Activated naive CD4-positive, alpha-beta T cell treated with anti-CD3 and anti-CD28 coated beads, Interleukin-2, amount 10 ng/mL, durations not matched to agents 7 days and 5 days (primary cell): ENCODE measurements at places on chromosomes 1 and 21.

DNA sequence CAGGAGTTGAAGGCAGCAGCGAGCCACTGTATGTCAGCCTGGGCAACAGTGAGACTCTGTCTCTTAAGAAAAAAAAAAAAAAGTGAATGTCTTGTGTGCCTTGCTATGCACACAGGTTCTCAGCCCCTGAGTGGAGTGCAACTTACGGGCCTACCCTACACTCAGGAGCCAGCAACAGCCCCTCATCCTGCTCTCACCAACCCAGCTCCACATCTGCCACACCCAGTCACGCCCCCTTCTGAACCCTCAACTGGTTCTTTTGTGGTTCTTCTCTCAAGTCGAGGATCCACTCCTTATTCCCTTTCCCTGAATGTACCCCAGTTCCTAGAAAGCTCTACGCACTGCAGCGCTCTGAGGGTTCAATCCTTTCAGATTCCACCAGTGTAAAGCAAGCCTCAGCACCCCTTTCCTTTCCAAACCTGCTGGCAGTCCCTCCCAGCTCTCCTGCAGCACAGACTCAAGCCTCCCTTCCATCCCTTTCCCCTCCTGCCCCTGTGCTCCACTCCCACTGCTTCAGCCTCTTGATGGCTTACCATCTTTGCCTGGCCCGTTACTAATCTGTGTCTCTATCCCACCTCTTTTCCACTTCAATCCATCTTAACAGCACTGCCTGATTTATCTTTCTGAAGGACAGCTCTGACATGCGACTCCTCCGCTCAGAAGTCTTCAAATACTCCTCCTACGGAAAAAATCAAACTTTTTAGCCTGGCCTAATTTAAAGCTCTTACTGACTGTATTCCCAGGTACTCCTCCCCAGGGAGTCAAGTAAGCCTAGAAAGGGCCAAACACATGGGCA is 38.1 kb downstream of the GNB1 start:
- H3K4me1 ChIP-seq = peaks cover 26% of the 10 kb centered on the region
- H3K36me3 ChIP-seq = peaks cover 13% of the 10 kb centered on the region
- H3K27me3 ChIP-seq = no peaks in the 10 kb centered on the region
- H3K4me3 ChIP-seq = no peak overlapping the region
- H3K27ac ChIP-seq = no peak overlapping the region

DNA sequence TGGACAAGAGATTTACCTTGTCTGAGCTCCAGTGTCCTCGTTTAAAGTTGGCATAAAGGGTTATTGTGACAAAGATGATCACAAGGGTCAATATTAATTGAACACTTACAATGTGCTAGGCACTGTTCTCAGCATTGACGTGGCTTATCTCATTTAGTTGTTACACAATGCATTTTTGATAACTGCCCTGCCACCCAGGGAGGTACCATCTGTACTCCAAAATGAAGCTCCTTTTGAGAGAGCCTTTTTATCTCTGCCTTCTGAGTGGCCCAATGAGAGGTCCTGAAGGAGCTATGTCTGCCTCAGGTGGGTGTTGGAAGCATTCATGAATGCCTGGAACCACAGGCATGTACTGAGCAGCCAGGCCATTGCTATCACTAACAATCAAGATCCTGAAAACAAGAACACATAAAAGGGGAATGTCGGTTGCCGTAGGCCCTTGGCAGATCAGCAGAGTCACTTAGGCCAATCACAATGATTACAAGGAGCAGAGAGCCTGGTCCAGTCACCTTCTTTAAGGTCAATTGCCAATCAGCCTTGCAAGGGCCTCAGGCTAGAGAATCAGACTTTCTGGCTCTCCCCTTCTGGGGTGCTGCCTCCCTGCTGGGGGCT is 78.5 kb downstream of the NMNAT2 start:
- H3K27ac ChIP-seq = no peak overlapping the region
- DNase-seq = no peak
- no peak overlapping the region for H3K4me3 ChIP-seq
- H3K27me3 ChIP-seq = peaks cover 17% of the 10 kb centered on the region
- no peaks in the 10 kb centered on the region for H3K36me3 ChIP-seq
- no peaks in the 10 kb centered on the region for H3K4me1 ChIP-seq

DNA sequence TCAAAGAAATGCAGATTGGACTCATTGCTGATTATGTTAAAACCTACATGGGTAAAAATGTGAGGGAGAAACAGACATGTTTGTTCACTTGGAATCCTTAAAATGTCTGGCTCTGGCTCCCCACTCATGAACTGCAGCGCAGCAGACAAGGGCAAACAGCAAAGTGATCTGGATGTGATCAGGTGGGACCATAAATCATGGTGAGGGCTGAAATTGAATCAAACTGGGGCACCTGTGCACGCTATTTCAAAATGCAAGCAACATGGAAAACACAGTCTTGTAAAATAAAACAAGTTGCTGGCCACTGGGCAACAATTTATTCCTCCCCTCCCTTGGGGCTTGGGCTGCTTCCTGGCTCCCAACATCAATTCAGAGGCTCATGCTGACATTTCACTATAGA is 373.4 kb downstream of the SEC16B start:
- no peaks in the 10 kb centered on the region for H3K4me1 ChIP-seq
- H3K27me3 ChIP-seq = no peaks in the 10 kb centered on the region
- DNase-seq = no peak

DNA sequence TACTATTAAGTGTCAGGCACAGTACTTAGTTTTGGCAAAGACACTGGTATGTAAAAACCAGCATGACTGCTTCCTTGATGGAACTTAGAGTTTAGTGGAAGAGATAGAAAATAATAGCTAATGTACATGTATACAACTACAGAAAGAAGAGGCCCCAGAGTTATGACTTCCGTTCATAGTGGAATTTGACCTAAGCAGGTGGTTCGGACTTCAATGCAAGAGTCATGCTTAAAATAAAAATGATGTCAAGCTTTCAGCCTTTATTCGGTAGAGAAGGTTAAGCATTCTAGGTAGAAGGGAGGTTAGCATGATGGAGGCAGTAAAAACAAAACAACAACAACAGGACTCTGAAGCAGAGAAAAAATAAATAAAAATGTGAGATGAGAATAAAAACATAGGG is 165.9 kb downstream of the KCNT2 start:
- H3K4me3 ChIP-seq = no peak overlapping the region
- no peaks in the 10 kb centered on the region for H3K27me3 ChIP-seq
- H3K4me1 ChIP-seq = no peaks in the 10 kb centered on the region
- H3K27ac ChIP-seq = no peak overlapping the region

DNA sequence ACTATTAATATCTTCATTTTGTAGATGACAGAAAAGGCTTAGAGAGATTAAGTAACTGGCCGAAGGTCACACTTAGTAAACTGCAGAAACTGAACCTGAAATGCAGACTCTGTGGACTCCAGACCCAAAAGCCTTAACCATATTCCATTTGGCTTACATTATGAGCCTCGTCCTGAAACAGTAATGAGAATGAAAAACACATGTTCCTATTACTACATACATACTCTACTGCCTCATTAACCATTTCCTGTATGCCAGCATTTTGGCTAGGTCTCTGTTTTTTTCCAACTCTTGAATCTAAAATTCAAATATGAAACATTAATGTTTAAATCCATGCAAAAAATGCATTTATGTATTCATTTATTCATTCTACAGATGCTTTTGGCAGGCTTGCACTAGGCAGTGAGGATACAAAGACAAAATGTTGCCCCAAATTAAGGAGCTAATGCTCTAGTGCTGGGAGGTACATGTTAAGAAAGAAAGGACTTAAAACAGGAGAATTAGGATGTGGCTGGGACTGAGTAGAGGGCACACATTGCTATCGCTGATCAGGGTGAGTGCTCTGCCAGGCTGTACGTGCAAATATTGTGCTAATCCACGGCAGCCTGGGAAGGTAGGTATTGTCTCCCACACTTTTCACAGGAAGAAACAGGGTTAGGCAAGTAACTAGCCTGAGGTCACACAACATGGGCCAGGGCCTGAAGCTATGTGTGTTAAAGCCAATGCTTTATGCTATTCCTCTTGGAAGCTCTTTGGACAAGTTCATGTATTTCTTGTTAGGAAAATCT is 14.0 kb downstream of the DEGS1 start:
- no peaks in the 10 kb centered on the region for H3K27me3 ChIP-seq
- no peak for DNase-seq
- H3K4me3 ChIP-seq = no peak overlapping the region
- peaks cover 30% of the 10 kb centered on the region for H3K36me3 ChIP-seq
- no peak overlapping the region for H3K27ac ChIP-seq

GRCh38 chr21:33650230-33650629 is 7.9 kb downstream of the ITSN1 start:
- H3K36me3 ChIP-seq = no peaks in the 10 kb centered on the region
- H3K4me3 ChIP-seq = no peak overlapping the region
- no peaks in the 10 kb centered on the region for H3K4me1 ChIP-seq
- no peak overlapping the region for H3K27ac ChIP-seq

DNA sequence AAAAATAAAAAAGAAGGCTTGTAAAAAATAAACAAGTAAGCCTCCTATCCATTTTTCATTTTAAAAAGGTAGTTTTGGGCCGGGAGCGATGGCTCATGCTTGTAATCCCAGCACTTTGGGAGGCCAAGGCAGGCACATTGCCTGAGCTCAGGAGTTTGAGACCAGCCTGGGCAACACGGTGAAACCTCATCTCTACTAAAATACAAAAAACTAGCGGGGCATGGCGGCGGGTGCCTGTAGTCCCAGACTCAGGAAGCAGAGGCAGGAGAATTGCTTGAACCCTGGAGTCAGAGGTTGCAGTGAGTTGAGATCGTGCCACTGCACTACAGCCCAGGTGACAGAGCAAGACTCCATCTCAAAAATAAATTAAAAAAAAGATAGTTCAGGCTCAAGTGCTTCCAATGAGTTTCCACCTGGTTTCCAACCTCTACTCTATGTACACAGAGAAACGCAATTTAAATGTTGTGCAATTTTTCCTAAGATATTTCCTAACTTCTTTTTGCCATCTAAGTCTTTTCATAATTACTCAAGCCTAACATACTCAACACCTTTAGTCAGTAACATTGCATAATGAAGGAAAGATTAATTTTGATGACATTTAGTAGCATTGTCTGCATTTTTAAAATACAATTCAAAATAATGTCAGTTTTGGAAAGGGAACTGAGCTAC is 106.3 kb downstream of the KCNT2 start:
- no peaks in the 10 kb centered on the region for H3K36me3 ChIP-seq
- no peak overlapping the region for H3K4me3 ChIP-seq
- no peaks in the 10 kb centered on the region for H3K4me1 ChIP-seq
- no peaks in the 10 kb centered on the region for H3K27me3 ChIP-seq
- DNase-seq = no peak
- no peak overlapping the region for H3K27ac ChIP-seq

DNA sequence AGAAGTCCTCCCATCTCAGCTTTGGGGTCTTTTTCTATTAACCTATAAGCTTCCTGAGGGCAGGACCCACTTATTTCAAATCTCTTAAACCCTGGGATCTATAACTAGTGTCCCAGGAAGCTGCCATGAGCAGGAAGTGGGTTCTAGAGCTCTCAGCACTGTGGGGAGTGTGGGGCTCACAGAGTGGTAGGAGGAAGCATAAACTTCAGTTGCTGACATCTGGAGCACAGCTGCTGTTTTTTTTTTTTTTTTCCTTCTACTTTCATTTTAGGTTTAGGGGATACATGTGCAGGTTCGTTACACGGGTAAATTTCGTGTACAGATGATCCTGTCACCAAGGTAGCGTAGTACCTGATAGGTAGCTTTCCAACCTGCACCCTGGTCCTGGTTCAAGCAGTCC is 59.3 kb downstream of the AK4 start:
- DNase-seq = no peak
- H3K27ac ChIP-seq = no peak overlapping the region
- peaks cover 4% of the 10 kb centered on the region for H3K36me3 ChIP-seq
- H3K4me1 ChIP-seq = peaks cover 12% of the 10 kb centered on the region

GRCh38 chr1:39398278-39399021 is 93.0 kb upstream of the BMP8A start:
- H3K4me3 ChIP-seq = no peak overlapping the region
- H3K36me3 ChIP-seq = peaks cover 28% of the 10 kb centered on the region
- peak overlapping the region; percentile 77 for H3K27ac ChIP-seq
- no peak for DNase-seq
- no peaks in the 10 kb centered on the region for H3K27me3 ChIP-seq
- peaks cover 58% of the 10 kb centered on the region for H3K4me1 ChIP-seq

DNA sequence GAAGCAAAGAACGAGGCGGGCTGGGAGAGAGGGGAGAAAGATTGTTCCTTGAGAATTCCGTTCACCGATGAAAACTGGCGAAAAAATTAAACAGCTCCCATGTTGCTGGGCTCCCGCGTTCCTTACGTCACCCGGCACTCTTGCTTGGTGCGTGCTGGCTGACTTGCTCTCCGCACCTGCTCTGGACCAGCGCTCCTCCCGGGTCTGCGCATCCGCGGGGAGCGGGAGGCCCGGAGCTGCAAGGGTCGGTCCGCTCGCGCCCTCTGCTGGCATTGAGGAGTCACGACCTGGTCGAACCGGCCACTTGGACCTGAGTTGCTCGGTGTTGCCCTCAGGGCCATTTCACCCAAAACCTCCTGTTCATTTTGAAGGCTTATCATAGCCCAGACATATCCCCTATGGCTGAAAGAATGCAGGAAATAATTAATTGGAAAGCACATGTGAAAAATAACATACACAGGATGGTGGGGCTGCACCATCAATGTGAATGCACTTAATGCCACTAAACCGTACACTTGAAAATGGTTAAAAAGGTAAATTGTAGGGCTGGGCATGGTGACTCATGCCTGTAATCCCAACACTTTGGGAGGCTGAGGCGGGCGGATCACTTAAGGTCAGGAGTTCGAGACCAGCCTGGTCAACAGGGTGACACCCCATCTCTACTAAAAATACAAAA is 98.9 kb upstream of the BACE2 start:
- DNase-seq = peak; percentile 77
- peak overlapping the region; percentile 19 for H3K4me3 ChIP-seq
- peaks cover 18% of the 10 kb centered on the region for H3K27me3 ChIP-seq
- no peaks in the 10 kb centered on the region for H3K36me3 ChIP-seq
- H3K4me1 ChIP-seq = peaks cover 7% of the 10 kb centered on the region

- no peaks in the 10 kb centered on the region for H3K27me3 ChIP-seq
- H3K4me1 ChIP-seq = peaks cover 6% of the 10 kb centered on the region
- no peak overlapping the region for H3K27ac ChIP-seq
- no peak for DNase-seq
- H3K36me3 ChIP-seq = peaks cover 29% of the 10 kb centered on the region
Observed at GRCh38 chr1:75742047-75742625, 17.6 kb downstream of the ACADM start.

- H3K27me3 ChIP-seq = peaks cover 24% of the 10 kb centered on the region
- peak overlapping the region; percentile 83 for H3K4me3 ChIP-seq
- no peak overlapping the region for H3K27ac ChIP-seq
- peaks cover 28% of the 10 kb centered on the region for H3K36me3 ChIP-seq
- peaks cover 50% of the 10 kb centered on the region for H3K4me1 ChIP-seq
Observed at GRCh38 chr1:119713749-119714456, 2.2 kb downstream of the PHGDH start.

GRCh38 chr1:169928438-169929209 is 34.9 kb upstream of the SCYL3 start:
- H3K27ac ChIP-seq = no peak overlapping the region
- DNase-seq = no peak
- no peaks in the 10 kb centered on the region for H3K27me3 ChIP-seq
- H3K36me3 ChIP-seq = no peaks in the 10 kb centered on the region
- no peak overlapping the region for H3K4me3 ChIP-seq
- H3K4me1 ChIP-seq = peaks cover 13% of the 10 kb centered on the region

GRCh38 chr1:64328193-64328592 is 124.8 kb downstream of the UBE2U start:
- no peaks in the 10 kb centered on the region for H3K36me3 ChIP-seq
- H3K4me3 ChIP-seq = no peak overlapping the region
- H3K4me1 ChIP-seq = no peaks in the 10 kb centered on the region
- peaks cover 4% of the 10 kb centered on the region for H3K27me3 ChIP-seq
- no peak overlapping the region for H3K27ac ChIP-seq

- peaks cover 22% of the 10 kb centered on the region for H3K27me3 ChIP-seq
- H3K4me3 ChIP-seq = no peak overlapping the region
- no peak for DNase-seq
- no peak overlapping the region for H3K27ac ChIP-seq
- peaks cover 2% of the 10 kb centered on the region for H3K36me3 ChIP-seq
- peaks cover 20% of the 10 kb centered on the region for H3K4me1 ChIP-seq
Observed at GRCh38 chr1:89823679-89824292, 3.0 kb downstream of the LRRC8D start.
